Osteoblast (primary cell): ENCODE measurements at places on chromosomes 6 and 20.

DNA sequence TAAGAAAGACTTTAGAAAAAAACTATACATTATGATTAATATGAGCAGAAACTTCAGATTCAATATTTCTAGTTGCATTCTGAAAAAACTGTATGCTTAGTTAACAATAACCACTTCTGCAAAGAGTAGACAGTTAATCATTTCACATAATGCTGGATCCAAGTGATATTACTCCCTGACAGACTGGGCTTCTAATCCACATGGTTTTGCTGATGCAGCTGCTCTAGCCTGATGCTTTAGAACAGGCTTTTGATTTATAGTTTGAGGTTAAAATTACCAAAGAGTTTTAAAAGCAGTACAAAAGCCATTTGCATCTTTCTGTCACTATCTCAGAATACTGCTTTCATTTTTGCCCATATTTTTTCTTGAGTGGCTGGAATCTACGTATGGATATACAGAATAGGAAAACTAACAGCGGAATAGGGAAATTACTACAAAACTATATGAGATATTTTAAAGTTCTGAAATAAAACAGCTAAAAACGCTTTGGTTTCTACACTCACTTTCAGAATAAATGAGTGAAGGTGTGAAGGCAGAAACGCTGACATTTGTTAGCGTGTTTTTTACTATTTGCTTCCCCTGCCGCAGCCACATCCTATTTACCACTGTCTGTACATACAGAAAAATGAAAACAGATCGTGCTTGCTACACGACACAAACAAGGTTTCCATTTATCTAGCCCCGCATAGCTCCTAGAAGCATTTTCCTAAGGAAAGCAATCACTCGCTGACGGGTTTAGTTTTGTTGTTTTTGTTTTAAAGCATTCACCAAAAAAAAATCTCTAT is 61.7 kb downstream of the METTL24 start:
- no peak for DNase-seq

- DNase-seq, result no peak
These were observed 4.9 kb downstream of the TAGAP start for GRCh38 chr6:159039885-159040258.

DNA sequence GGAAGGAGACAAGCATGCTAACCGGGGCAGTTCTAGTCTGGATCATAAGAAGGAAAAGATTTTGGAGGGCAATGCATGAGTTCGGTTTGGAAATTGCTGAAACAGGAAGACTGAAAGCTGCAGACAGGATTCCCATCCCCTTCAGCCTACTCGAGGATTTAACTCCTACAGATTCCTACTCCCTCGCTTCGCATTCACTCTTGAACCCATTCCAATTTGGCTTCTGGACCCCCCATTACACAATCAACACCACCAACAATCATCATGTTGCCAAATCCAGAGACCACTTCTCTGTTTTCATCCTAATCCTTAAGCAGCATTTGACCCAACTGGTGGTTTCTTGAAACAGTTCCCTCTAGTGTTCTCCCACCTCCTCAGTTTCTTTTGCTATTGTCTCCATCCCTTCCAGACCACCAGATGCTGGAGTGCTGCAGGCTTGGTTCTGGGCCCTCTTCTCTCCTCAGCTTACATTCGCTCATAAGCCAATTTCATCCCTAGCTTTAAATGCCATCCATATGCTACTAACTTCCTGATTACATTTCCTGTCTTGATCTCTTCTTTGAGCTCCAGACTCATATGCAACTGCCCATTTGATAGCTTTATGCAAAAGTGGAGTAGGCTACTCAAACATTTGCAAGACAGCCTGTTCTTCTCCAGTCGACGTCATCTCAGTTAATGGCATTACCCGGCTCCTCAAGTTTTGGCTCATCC is 66.5 kb downstream of the DTNBP1 start:
- DNase-seq, result no peak

DNA sequence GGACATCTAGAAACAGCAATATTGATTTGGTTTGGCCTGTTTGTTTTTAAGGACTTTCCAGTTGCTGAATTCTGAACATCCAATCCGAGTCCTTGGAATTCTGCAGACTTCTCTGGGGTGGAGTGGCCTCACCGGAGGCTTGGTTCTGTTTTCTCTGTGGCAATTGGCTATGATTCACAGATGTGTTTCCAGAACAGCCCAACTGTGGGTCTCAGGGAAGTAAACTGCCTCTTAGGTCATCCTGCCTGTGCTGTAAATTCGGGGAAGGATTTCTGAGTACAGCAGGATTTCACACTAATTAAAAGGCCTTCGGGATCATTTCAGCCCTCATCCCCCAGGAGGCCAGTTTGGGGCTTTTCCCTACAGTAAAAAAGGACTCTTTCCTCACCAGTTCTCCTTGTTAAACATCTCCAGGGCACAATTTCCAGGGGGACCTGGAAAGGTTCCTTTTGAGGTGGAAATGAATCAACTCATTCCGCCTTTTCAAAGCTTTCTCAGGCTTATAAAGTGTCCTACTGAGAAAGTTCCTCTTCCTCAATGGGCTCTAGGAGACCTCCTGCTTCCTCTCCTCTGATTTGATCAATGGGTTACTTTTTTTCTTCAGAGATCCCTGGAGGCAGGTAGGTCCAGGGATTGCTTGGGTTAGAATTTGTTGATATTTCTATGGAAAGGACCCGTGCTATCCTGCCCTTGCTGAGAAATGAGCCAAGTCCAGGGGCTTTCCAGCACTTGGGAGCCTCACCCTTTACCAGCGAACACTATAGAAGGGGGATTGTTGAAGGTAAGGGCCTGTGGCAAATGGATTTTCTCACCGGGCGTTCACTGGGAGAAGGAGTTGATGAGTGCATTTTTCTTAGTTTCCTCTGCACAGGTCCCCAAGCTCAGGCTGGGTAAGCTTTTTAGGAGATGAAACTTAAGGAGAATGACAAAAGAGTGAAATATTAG is 114.6 kb downstream of the CLIC5 start:
- DNase-seq, result no peak

DNA sequence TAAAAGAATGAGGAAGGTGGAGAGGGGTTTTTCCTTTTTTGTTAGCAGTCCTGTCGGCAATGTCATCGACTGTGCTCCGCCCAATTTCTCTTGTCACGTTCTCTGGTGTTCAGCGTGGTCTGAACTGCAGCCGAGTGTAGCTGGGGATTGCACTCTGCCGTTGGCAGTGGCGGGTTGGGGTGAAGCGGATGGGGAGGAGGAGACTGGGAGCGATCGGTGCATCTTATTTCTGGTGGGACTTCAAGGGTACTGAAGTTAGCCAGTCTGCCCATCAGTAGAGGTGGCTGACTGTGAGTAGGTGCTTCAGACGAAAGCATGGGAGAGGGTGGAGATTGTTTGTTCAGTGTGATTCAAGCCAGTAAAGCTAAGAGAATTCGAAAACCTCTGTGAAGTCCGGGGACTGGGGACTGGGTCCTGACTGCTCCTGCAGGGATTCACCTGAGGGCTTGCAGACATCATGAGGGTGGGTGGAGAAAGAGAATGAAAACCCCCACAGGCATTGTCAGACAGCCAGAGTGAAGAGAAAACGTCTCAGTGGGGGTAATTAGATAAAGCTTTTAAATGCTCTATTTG is 5.1 kb downstream of the RREB1 start:
- DNase-seq, result peak; percentile 65

- no peak for DNase-seq
These were observed 137.7 kb downstream of the INSM1 start for GRCh38 chr20:20505554-20505953.

- peak; percentile 88 for DNase-seq
These were observed 54.9 kb downstream of the CDH22 start for GRCh38 chr20:46253391-46253790.

DNA sequence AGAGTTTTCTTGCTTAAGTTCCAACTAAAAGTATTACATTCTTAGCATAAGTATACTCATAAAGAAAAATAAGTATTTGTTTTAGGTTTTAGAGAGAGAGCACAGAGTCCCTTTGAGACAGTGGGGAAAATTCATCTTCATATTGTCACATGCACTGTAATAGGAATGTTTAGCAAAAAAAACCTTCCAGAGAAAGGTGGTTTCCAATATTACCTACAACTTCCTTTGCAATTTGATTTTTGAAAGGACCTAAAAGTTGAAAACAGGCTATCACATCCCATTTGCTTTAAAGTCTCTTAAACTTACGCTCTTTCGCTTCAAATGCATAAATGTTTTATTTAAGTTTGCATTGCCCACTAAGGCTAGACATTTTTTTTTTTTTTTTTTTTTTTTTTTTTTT is 86.4 kb downstream of the OPRM1 start:
- DNase-seq, result no peak

DNA sequence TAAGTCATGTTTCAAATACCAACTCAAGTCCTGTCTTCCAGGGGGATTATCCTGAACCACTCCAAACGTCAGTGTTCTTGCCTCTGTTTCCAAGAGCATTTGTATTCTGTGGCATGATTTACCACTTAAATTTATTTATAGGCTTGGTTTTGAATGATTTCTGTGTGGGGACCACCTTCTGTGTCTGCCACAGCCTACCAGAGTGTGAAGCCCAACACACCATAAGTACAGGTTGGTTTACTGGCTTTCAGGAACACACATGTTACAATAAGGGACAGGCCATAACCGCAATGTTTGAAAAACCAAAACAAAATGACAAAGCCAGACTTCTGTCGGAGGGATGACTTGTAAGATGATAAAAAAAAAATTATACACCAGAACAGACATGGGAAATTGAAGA is 56.5 kb upstream of the MAP3K7 start:
- DNase-seq, result no peak

GRCh38 chr6:106080763-106081095 is 5.4 kb upstream of the PRDM1 start:
- DNase-seq, result no peak

DNA sequence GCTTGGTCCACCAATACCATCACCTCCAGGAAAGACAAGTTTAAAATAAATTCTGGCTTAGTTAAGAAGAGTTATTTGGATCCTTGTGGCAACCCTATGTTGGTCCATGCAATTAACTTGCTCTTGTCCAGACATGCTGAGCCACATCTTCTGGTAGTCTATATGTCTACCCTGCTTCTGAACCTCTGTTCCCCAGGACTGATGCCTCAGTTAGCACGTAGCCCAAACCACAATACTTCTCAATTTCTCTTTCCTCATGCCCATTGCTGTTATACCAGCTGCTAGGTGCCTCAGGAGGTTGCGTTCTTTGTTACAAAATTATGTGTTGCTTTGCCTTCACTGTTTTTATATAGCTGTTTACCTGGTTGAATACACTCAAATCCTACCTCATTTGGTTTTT is 116.4 kb upstream of the KCNQ5 start:
- no peak for DNase-seq

DNA sequence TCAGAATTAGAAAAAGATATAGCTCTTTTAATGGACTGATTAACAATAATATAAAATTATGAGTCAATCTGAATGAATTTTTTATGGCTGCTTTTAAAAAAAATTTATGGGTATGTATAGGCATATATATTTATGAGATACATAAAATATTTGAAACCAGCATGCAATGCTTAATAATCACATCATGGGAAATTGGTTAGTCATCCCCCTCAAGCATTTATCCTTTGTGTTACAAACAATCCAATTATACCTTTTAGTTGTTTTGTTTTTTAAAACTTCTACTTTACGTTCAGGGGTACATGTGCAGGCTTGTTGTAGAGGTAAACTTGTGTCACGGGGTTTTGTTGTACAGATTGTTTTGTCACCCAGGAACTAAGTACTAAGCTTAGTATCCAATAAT is 63.4 kb upstream of the HMGCLL1 start:
- DNase-seq, result no peak

DNA sequence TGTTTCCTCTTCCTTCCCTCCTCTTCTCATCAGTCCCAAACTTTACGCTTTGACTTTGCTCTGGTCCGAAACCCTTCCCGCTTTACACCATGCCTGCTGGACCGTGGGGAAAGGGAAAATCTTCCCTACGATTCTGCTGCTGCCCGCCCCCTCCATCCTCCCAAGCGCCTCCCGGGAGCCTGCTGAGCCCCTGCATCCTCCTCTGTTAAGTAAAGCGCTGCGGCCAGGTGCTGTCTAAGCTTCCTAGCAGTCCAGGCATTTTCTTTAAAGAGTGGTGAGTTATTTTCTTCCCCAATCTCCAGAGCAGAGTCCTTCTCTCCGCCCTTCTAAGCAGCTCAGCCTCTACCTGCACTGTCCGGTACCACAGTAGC is 376.3 kb downstream of the RNGTT start:
- no peak for DNase-seq

GRCh38 chr6:81750200-81750599 is 2.3 kb downstream of the TENT5A start:
- no peak for DNase-seq

DNA sequence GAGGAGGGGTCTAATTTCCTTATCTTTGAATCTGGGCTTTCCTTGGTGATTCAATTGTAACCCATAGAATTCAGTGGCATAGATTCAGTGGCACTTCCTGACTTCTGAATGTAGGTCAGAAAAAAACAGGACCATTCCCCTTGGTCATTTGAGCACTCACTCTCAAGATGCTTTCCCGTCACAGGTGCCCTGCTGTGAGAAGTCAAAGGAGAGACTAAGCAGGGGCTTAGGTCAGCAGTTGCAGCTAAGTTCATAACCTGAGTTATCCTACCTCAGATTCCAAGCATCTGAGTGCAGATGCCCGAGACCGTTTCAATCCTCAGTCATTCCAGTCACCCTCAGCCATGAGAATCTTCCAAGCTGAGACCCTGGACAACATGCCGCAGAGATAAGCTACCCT is 506.6 kb downstream of the FRK start:
- no peak for DNase-seq

- DNase-seq, result no peak
These were observed 284.9 kb upstream of the TBX18 start for GRCh38 chr6:85049282-85049681.

- no peak for DNase-seq
These were observed 17.2 kb upstream of the TAGAP start for GRCh38 chr6:159061805-159062563.
